ENCODE measurements at places on chromosomes 3 and 15.

DNA sequence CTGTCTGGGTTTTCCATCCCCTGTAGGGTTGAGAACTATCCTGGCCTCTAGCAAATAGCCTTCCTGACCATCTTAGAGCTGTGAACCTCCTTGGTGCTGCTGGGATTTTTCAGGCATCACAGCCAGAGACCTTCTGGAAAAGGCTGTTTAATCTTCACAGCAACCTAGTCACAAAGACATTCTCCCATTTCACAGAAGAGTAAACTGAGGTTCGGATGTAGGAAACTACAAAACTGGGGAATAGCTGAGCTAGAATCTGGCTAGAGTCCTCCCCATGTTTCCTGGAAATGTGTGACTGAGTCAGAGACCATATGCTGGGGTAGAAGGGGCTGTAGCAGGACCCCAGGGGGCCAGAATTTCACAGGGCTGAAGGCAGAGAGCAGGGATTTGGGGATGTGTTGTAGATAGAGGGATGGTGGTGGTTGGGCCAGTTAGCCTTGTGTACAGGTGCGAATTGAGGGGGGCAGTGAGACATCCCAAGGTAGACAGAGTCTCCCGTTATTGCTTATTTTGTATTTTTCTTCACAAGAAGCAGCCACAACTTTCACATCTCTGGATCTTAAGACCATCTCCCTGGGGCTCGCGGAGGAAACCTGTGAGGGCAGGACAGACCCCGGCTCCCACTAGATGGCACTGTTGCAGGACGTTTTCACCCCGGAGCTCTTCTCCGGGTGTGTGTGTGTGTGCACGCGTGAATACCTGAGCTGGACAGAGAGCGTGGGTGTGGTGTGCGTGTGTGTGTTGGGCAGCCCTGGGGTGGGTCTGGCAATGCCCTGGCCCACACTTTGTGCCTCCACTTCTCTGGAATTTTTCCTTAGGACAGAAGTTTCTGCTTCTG lies 66.9 kb upstream of the PRR23C start:
- DNase-seq: peak; percentile 51

- DNase-seq: no peak
Observed at GRCh38 chr3:37753428-37753827, 108.3 kb upstream of the CTDSPL start.

DNA sequence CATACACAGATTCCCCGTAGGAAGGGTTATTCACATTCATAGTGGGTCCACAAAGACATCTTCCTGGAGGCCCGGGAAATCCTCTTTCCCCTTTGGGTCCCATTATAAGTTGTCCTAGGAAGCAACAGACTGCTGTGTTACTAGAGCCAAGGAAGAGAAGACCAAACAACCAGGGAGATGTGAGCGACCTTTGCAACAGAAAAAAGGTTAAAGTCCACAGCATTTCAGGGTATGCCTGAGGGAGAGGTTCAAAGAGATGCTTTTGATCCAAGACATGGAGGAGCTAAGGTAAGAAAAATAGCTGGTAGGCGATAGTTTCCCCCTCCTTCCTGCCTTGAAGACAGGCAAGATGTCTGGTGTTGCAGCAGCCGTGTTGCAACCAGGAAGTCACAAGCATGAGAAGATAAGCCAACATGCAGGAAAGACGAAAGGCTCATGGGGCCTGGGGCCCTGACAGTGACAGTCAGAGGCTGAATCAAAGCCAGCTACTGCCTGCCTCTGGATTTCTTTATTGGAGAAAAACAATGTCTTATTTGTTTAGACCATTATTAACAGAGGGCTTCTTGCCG lies 30.9 kb downstream of the EAF1 start:
- no peak for DNase-seq

GRCh38 chr15:63155486-63155885 lies 1.8 kb downstream of the RPS27L start:
- no peak for DNase-seq

- DNase-seq: no peak
Observed at GRCh38 chr3:177590826-177591225, 393.5 kb upstream of the TBL1XR1 start.

DNA sequence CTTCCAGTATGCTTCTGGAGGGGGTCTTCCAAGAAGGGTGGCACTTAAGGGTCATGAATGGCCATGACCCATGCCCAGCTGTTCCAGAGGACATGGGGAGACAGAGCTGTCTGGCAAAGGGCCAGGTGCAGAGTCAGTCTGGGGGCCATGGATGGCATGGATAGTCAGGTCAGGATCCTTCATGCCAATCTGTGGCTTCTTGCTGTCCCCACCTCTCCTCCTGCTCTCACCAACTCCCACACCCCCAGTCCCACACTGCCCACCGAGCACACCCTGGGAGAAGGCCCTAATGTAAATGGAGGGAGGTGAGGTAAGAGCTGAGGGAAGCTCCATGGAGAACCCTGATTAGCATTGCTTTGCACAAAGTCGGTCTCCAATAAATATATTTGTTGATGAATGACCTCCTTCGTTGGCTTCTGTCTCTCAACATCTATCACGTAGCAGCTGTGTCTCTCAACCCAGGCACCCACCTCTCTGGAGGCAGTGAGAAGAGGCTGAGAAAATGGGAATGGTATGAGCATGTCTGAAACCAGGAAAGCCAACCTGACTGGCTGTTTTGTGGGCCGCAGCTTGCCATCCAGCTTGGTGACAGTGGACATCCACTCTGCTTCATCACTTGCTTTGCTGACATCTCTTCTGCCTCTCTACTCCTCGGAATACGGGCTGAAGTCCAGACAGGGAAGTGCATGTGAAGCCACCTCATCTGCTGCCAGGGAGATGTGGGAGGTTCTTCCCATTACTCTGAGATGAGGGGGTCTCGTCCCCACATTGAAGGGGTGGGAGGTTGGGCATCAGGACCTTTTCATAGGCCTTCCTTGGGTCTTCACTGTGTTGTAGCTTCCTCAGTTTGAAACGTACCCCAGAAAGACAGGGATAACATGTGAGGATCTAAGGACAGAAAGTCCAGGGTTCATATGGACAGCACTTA lies 37.7 kb upstream of the RAB6B start:
- no peak for DNase-seq

DNA sequence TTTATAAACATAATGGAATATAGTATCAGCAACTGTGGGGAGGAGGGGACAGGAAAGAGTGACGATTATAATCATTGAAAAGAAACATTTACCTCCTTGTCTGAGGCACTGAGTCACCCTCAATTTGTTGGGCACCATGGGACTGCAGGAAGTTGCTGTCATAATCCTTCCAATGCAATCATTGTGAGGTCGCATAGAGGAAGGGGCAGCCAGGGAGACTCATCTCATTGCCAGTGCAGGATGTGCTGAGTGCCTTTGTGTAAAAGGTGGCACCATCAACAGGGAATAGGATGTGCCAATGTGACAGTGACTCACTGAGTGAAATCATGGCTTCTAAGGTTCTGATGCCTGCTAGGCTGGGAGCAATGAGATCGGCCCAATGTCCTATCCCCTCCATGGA lies 300.4 kb upstream of the ADAMTS9 start:
- DNase-seq: no peak

GRCh38 chr15:62588938-62589670 lies 424.0 kb upstream of the C2CD4B start:
- no peak for DNase-seq

GRCh38 chr15:90873998-90874605 lies 5.7 kb downstream of the FURIN start:
- DNase-seq: no peak

DNA sequence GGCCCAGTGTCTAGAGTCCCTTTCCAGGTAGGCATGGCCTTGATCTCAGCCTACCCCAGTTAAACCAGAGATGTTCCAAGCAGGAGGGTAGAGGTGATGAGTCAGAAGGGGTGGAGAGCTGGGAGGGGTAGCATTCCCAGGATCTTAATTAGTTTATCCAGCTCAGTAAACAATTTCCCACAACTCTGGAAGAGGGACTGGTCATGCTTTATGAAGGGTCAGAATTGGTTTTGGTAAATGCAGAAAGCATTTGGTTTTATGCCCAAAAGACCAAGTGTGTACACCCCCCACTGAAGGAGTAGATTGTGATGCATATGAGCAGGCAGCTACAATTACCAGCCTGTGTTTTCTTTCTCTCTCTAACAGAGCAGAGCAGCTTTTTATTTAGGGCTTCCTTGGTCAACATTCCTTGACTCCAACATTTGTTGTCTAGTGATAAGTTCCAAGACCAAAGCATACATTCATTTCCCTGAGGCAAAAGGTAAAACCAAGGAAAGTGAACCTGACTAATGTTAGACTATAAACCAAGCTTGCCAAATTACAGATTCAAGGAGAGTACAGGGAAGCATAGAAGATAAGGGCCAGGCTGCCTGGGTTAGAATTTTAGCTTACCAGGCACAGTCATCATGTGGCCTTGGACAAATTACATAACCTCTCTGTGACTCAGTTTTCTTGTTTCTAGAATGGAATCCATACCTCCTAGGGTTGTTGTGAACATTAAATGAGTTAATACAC lies 17.6 kb downstream of the EXOSC7 start:
- DNase-seq: no peak

DNA sequence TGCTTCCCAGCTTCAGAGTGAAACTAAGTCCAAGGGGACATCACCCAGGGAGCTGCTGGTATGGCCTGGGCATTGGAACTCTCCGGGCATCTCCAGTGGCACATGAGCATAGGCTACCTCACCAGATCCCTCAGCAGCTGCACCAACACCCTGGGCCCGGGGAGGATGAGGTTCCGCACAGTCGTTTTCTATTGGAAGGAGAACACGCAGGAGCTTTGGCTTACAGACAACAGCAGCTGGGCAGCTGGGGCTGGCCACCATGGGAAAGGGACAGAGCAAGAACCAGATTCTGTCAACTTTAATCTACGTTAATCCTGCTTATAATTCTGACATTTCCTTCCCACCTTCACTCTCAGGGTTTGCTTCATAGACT lies 65.5 kb downstream of the MYO1E start:
- DNase-seq: no peak

DNA sequence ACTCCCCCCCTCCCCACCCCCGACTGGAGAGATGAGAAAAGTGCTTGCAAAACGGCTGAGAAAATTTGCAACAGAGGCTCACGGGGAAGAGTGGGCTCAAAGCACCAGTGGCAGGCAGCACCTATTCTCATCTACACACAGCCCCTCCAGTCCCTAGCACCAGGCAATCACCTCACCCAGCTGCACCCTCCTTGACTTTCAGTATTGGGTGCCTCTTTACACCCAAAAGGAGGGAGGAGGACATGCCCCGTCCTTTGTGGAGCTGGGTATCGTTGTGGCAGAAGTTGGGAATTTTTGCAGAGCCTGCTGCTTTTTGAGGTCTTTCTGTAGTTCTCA lies 182.8 kb upstream of the TOPAZ1 start:
- DNase-seq: no peak

DNA sequence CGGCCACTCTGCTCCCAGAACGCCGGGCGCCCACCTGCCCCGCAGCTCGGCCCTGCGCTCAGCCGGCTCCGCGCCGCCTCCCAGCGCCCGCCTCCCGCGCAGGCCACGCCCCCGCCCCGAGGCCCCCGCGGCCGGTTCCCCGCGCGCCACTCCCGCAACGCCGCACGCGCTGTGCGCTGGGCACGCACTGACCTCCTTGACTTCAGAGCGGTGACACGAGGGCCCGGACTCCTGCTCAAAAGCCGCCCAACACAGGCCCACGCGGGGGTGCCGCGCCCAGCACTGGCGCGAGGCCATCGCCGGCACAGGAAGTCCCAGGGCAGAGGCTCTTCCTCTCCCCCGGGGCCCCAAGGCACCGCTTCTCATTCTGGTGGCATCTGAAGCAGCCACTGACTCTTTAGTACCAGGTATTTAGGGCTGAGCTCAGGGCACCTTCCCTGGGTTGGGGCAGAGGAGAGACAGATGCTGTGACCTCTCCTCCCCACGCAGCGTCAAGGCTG lies 12.4 kb downstream of the TNK2 start:
- peak; percentile 43 for DNase-seq

- DNase-seq: no peak
Observed at GRCh38 chr15:96497951-96498350, 167.5 kb downstream of the NR2F2 start.

DNA sequence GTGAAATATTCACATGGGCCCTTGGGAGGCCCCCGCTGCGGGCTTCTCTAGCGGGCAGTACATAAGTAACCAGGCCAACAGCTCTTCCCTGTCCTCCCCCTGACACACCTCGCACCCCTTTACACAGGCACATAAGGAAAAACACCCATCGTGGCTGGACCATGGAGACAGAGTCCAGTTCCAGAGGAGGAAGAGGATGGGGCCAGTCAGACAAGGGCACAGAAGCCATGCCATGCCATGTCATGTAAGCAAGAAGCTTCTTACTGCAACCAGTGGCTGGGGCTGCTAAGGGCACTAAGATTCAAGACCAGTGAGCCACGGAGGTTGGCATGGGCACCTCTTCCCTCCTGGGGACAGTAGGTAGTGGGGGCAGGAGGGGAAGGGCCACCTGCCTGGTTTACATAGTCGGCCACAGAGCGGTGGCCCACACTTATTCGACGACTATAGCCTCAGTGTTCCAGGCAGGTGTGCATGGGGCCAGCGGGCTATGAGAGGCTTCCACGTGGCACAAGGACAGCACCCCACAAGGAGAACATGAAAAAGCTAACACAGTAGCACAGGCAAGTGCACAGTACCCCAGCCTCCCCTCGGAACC lies 5.7 kb upstream of the CYP11A1 start:
- DNase-seq: no peak

GRCh38 chr3:118981494-118982134 lies 53.0 kb downstream of the IGSF11 start:
- DNase-seq: no peak

DNA sequence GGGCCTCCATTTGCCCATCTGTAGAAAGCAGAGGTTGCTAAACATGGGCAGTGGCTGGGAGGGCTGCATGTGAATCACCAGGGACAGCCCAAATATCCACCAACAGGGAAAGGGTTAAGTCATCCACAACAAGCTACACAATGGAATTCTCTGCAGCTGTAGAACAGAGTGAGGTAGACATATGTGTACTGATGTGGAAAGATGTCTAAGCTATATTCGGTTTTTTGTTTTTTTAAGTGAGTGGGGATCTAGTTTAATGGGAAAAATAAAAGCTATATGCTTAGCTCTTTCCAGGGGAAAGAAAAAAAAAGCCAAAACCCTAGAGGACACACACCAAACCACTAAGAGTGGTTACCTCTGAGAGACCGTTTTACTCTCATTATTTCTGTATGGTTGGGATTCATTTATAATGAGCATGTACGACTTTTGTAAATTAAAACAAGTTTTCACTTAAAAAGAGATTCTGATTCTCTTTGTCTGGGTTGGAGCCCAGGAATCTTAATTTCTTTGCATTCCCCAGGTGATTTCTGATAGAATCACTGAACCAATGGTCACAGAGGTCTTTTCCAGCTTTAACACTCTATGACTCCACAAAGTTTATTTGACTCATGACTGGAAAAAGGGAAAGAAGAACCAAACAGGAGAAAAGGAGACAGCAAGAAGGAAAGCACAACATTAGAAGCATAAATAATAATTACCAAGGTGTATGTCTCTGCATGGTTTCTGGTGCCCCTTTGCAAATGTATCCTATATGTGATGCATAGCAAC lies 19.1 kb downstream of the CRABP1 start:
- DNase-seq: no peak

DNA sequence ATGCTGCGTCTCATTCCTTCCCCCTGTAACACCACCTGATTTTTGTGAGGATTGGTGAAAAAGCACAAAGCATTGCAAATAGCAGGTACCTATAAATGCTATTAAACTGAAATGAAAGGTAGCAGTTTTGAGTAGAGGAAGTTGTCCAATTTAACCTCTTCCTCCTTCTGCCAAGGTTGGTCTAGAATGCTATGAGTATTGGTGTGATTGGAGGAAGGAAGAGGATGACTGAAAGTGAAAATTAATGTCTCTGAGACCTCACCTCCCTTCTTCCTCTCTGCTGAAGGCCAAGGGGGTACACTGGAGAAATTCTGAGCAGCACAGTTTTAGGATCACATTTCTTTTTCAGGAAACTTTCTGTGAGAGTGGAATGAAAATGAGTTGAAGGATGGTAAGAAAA lies 94.4 kb downstream of the DTWD1 start:
- no peak for DNase-seq

All from stimulated activated CD8-positive, alpha-beta memory T cell treated with anti-CD3 and anti-CD28 coated beads, Interleukin-2, amount 100 ng/mL, for 48 hours (primary cell).